Skeletal muscle cell (primary cell): ENCODE measurements at places on chromosomes 16 and 17.

- DNase-seq = no peak
Observed at GRCh38 chr16:49780433-49780832, 75.5 kb downstream of the ZNF423 start.

DNA sequence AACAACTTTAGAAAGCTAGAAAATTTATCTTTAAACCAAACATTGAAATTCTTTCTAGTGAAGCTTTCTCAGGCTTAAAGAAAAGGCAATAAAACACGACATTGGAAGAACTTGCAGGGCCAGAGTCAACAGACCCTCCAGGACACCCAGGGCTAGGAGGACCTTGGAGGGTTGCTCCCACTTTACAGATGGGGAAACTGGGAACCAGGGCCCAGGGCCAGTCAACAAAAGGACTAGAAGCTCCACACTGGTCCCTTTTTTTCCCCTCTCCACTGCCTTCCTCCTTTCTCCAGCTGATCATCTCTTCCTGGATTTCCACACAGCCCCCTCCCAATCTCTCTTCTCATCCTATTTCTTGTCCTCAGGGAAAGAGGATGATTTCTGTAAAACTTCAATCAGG lies 307.7 kb upstream of the CDH5 start:
- no peak for DNase-seq

DNA sequence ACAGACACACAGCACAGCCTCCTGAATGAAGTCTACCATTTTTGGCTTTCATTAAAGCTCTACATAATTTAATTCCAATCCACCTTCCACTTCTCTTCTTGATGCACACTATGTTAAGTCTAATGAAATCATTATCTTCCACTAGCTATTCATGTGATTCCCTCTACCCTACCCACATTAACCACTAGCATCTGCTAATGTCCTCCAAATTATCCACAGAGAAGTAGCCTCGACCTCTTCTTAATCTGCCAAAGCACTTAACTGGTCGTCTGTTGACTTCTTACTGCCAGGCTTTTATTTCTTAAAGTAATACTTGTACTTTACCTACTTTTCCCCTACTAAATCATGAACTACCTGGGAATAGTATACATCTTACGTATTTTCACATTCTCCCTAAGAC lies 91.8 kb downstream of the NCOR1 start:
- DNase-seq = no peak

DNA sequence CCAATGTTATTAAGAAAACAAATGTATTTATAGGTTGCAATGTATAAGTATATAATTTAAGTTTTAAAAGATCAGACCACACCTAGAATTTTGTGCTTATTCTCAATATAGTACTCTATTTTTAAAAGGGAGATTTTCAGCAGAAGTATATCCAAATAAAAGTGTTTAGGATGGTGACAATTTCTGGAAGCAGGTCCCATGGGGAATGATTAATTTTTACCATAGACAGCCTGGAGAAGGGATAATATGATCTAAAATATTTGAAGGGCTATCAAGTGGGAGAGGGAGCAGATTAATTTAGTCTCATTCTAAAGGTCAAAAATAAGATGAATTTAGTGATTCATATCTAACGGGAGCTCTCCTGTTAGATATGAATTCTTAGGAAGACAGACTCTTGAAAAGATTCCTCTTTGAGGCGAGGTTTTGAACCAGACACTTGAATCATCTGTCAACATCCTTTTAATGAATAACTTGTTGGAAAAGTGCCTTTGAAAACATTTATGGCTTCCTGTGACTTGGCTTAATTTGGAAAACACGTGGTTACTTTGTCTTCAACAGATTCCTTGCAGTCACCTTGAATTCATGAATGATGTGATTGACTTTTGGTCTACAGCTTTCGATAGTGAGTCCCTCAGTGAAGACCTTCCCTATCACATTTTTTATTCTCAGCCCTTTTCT lies 29.3 kb upstream of the SMIM36 start:
- DNase-seq = peak; percentile 43

GRCh38 chr17:32862940-32863339 lies 14.0 kb downstream of the MYO1D start:
- no peak for DNase-seq

GRCh38 chr17:56779898-56780777 lies 53.6 kb downstream of the C17orf67 start:
- DNase-seq = no peak

GRCh38 chr16:84071121-84071520 lies 28.5 kb upstream of the SLC38A8 start:
- no peak for DNase-seq

GRCh38 chr16:28879841-28880588 lies 1.7 kb downstream of the ATP2A1 start:
- peak; percentile 48 for DNase-seq

DNA sequence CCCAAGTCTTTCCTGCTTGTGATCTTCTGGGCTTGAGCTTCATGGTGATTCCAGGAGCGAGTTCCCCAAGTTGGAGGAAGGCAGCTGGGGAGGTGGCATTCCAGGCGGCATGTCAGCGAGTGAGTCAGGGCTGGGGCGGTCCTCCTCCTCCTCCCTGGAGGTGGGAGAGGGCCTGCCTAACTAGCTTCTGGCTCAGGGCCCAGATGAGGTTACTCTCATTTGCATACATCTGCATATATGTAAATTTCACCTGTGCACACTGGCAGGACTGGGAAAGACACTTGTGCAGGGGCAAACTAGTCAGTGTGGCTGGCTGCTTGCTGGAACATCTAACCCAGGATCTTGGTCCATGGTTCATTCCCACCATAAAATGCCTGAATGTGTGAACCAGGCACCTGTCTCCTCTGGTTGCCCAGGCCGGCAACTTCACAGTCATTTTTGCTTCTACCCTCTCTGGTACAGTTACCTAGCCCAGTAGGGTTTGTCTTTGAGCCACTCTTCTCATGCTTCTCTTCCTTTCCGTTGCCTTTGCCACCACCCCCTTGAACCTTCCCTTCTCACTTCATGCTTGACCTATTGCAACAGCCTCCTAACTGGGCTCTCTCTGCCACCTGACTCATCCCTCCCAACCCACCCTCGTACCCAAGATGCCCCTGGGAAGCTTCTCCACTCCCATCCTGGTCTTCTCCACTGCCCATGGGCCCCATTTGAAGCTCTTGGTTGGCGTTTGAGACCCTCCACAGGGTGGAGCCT lies 9.6 kb upstream of the DLX4 start:
- DNase-seq = no peak

GRCh38 chr17:5508810-5509209 lies 22.4 kb downstream of the MIS12 start:
- DNase-seq = peak; percentile 32

GRCh38 chr17:80164185-80164584 lies 5.6 kb upstream of the CARD14 start:
- no peak for DNase-seq
